Activated CD4-positive, alpha-beta T cell treated with anti-CD3 and anti-CD28 coated beads, Interleukin-2, amount 50 U/mL, for 24 hours (primary cell): ENCODE measurements at places on chromosomes 16 and 17.
A peak's percentile ranks its signal among the peaks of the same experiment; 100 is the strongest.

GRCh38 chr17:1186214-1186820, 6.5 kb upstream of the ABR start:
- no peak for DNase-seq

DNA sequence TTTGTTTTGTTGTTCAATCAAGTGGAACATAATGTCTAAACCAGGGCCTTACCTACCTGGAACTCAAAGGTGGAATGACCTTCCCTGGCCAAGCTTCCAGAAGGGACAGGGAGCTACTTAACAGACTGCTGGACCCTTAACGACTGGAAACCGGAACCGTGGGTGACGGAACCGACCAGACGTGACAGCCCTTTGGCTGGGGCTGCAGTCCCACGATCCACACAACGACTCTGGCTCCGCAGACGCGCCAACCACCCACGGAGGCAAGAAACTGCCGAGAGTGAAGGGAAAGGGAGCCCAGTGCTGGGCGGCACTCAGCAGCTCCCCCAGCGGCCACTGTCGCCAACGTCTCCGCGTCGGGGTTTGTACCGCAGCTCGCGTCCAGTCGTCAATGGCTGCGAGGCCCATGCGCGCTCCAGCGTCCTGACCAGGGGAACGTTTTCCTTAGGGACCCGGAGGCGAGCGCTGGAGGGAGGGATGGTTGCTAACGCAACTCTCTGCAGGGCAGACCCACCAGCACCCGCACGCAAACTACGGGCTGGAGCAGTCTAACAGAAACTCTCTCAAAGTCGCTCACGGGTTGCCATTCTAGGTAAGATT, 5.5 kb upstream of the KIF22 start:
- DNase-seq = peak; percentile 50

- DNase-seq = no peak
Observed at GRCh38 chr16:67406111-67406971, 9.9 kb downstream of the ZDHHC1 start.

- no peak for DNase-seq
Observed at GRCh38 chr17:50274142-50274896, at the start of gene TMEM92. Gene TMEM92, plus strand, starts transcription at chr17:50274466. Its CDS starts 36 bp downstream, at chr17:50274502.

DNA sequence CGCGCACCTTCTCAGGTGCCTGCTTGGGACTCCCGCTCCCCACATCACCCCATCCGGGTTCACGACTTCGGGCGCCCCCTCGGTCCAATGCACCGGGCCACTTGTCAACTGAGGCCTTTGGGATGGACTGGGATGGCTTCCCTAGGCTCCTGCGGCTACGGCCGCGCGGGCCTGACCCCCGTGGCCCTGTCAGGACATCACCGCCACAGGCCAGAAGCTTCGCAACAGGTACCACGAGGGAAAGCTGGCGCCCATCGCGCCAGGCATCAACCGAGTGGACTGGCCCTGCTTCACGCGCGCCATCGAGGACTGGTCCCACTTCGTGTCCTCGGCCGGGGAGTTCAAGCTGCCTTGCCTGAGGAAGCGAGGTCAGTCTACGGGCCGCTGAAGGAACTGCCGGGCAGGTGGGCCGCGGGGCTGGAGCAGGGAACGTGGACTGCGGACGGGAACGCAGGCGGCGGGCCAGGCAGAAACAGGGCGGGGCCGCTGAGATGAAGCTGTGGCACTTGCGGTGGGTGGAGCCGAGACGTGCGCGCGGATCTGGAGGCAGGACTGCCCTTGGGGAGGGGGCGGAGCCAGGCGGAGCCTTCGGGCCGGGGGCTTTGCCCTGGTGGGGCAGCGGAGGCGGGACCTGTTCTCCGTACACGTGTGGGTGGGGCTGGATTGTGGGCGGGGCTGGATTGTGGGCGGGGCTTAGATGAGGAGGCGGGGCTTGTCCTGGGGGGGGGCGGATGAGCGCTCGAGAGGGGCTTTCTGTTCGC, 13.7 kb upstream of the CNGB1 start:
- DNase-seq = peak; percentile 88

DNA sequence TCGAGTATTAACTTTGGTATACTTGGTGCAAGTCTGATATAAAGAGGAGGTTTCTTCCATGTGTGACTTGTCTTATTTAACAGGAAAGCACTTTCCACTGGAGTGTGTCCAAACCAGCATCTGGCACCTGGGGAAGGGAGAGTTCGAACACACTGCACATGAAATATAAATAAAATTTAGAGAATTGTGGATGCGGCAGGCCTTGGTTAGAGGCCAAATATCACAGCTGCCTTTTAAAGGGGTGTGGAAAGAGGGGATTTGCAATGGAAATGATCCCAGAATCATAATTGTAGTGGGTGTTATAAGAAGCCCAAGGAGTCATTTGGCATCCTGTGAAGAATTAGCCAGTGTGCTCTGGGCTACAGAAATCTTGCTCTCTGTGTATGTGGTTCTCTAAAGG, 4.3 kb upstream of the NXN start:
- DNase-seq = no peak

DNA sequence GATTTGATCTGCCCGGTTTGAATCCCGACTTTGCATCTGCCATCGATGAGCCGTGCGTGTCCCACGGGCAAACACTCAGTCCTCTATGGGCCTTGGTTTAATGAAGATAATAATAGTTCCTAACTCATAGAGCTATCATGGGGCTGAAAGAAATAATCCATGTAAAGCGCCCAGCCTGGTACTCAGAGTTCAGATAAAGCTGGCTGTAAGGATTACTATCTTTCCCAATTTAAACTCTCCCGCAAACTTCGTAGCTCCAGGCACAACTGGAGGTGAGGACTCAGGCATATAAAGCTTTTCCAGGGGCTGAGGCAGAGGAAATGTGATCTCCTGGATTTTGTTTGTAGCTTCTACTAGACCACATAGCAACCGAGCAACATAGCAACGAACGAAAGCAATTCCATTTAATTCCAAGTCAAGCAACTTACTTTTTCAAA, 16.3 kb downstream of the ALOX15 start:
- DNase-seq = no peak

GRCh38 chr16:78437352-78437968, 338.0 kb downstream of the WWOX start:
- DNase-seq = no peak

GRCh38 chr16:89574681-89575246, 794 bp upstream of the CPNE7 start:
- DNase-seq = no peak

GRCh38 chr16:8717892-8718415, 43.5 kb downstream of the ABAT start:
- DNase-seq = no peak

GRCh38 chr17:3917391-3917931, 1.2 kb upstream of the P2RX1 start:
- no peak for DNase-seq

GRCh38 chr17:63358111-63358839, 87.8 kb downstream of the CYB561 start:
- no peak for DNase-seq

DNA sequence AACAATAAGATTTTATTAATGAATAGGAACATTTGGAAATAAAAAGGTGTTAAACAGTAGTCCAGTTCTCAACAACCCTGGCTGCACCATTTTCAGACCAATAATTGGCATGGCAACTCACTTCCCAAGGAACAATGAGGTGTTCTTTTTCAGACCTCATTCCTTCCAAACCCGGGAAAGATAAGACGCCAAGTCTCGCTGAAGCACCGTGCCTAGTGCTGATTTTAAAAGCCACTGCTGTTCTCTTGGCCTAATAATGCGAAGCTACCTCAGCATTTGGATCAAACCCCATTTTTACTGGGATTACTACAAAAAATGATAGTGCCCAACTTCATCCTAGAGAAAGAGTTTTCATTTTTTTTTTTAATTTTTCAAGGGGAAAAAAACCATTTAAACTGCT, 75.2 kb upstream of the NOL11 start:
- no peak for DNase-seq

DNA sequence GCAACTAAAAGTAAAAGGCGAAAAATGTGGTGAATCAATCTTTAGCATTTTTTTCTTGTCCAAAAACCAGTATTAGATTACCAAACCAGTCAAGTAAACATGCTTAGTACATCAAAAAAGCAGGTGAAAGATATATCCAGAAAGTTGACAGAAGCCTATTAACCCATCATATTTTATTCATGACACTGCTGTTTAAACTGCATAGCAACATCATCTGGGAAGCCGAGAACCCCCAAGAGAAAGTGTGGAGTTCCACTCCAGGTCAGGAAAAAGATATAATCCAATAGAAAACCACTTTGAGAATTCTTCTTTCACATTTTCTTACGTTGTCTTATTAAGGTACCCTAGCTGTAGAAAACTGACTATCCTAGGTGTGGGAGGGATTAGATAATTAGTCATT, 466.8 kb upstream of the CDH8 start:
- DNase-seq = no peak

GRCh38 chr16:56019274-56019673, 144.1 kb upstream of the CES5A start:
- no peak for DNase-seq

- DNase-seq = no peak
Observed at GRCh38 chr17:80423536-80424225, 8.7 kb downstream of the ENDOV start.

DNA sequence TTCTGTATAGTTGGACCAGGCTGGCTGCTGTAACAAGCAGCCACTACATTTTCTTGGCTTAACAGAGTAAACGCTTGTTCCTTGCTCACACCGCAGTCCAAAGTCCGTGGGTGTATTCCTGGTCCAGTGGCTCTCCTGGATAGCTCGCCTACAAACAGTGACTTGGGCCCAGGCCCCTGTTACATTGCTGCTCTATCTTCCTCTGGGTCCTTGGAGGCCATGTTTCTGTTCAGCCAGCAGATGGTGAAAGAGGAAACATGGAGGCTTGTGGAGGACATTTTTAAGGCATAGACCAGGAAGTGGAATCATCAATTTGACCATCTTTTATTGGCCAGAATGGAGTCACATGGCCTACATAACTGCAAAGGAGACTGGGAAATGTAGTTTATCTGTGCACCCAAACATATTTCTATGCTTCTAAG, 55.1 kb downstream of the ATP2C2 start:
- no peak for DNase-seq

DNA sequence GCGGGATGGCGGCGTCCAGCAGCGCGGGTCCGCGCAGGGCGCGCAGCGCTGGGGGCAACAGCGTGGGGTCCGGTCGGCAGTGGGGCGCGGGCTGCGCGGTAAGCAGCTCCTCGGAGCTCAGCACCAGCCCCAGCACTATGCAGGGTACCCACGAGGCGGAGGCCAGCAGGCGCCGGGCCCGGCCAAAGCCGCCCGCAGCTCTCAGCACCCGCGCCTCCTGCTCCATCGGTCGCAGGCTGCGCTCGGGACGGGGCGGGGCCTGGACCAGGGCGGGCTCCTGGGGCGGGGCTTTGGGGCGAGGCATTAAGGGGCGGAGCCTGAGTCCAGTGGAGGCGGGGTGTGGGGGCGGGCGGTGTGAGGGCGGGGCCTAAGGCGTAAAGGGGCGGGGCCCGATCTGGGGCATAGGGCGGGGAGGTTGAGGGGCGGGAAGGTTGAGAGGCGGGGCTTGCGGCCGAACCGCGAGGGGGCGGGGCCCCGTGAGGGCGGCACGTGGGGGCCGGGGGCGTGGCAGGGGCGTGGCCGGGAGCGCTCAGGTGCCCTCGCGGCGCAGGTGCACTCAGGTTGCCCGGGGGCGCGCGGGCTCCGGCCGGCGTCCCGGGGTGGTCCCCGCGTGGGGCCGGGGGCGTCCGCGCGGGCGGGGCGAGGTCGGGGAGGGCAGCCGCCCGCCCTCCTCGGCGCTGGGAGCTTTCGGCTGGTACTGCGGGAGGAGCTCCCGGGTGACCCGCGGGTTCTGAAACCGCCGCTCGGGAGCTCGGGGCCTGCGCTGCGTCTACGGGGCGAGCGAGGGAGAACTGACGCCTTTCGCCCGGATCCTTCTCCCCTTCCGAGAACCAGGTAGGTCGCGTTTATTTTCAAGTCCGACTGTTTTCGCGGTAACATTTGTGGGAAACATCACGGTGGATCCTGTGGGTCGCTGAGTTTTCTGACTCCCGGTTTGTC, 1.4 kb upstream of the SLC22A31 start:
- peak; percentile 61 for DNase-seq

DNA sequence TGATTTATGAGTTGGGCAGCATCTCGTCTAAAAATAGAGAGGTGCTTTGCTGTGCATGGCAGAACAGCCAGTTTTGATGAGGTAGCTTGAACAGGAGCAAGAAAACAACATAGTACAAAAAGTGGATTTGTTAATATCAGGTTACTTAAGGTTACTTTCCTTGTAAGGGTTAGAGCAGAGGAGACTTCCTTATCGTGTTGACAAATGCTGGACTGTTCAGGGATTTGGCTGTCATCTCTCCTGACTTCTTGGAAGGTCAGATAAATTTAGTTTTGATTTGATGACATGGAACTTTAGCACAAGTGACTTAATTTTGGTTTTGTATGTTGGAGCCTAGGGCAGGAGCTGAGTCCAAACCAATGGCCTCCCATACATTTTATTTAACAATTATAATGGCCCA, 163.9 kb upstream of the ELAC2 start:
- no peak for DNase-seq

GRCh38 chr16:66159987-66160386, 206.5 kb upstream of the CDH5 start:
- DNase-seq = no peak

- no peak for DNase-seq
Observed at GRCh38 chr17:62140836-62141235, 75.8 kb upstream of the MED13 start.

DNA sequence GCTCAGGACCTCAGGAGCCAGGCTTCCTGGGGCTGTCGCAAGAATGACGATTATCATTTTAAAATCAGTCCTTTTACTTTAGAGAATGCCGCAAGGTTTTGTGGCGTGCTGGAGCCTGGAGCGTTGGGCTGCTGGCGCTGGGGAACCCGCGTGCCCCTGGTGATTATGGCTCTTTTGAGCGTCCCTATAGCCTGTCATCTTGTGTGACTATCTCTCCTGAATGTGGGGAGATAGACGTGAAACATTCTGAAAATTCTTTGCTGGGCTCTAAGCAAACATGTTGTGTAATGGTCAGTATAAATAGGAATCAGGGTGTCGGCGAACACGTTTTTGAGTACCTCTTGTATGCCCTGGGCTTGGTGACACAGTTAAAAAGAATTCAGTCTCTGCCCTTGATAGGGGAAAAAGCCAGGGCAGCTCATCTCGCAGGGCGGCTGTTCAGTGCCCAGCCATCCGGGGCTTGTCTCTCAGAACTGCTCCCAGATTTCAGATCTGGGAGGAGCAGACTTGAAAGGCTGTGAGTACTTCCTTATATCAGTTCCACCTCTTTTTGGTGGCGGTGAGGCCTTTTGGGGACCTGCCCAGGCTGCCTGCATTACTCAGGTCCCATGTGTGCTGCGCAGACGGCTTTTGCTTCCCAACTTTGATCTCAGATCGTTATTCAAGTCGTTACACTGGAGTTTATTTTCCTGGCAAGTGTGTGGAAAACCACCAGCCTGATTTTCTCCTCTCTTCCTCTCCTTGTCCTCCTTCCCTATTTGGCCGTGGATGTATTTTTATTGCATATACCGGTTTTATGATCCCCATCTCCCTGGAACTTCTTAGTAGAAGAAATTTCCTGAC, 973 bp downstream of the SLC7A6 start:
- peak; percentile 48 for DNase-seq
